Activated T-helper 1 cell treated with anti-CD3 and anti-CD28 coated beads, Interleukin-2, amount 50 U/mL, for 16 hours (primary cell): ENCODE measurements at places on chromosomes 4 and X.

GRCh38 chr4:30717208-30718020 lies 2.8 kb upstream of the PCDH7 start:
- no peak for DNase-seq

DNA sequence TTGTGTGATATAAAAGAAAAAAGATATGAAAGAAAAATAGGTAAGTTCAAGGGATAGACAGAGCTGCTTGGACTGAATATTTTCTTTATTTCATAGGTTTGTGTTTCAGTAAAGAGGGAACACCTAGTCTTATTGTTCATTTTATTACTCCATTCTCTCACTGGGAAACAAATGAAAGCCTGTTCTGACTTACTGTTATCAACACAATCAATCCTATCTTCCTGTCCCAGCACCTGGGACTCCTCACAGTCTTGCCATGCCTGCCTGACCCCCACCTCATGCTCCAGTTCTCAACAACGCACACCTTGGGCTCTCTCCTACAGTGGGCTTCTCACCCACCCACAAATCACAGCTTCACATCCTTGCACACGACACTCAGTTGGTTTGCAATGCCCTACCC lies 189.5 kb downstream of the PRDM5 start:
- no peak for DNase-seq

- no peak for DNase-seq
These were observed 511.9 kb downstream of the BCOR start for GRCh38 chrX:39585808-39586207.

DNA sequence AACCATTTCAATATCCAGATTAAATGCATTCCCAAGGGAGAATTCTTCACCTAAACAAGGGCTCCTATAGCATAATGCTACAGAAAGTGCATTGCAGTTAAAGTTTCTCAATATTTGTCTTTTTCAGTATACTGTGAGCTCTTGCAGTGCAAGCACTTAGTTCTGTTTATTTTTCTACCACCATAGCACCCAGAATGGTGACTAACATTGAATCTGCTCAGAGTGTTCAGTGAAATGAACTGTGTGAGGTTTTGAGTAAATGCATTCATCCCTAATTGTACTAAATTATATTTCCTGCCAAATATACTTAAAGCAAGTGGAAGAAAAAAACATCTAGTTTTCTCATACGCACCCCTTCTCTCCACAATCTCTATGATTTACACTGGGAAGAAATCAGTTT lies 383.9 kb downstream of the PCDH7 start:
- no peak for DNase-seq

- DNase-seq = no peak
These were observed 57.0 kb downstream of the HPGDS start for GRCh38 chr4:94285666-94286065.

DNA sequence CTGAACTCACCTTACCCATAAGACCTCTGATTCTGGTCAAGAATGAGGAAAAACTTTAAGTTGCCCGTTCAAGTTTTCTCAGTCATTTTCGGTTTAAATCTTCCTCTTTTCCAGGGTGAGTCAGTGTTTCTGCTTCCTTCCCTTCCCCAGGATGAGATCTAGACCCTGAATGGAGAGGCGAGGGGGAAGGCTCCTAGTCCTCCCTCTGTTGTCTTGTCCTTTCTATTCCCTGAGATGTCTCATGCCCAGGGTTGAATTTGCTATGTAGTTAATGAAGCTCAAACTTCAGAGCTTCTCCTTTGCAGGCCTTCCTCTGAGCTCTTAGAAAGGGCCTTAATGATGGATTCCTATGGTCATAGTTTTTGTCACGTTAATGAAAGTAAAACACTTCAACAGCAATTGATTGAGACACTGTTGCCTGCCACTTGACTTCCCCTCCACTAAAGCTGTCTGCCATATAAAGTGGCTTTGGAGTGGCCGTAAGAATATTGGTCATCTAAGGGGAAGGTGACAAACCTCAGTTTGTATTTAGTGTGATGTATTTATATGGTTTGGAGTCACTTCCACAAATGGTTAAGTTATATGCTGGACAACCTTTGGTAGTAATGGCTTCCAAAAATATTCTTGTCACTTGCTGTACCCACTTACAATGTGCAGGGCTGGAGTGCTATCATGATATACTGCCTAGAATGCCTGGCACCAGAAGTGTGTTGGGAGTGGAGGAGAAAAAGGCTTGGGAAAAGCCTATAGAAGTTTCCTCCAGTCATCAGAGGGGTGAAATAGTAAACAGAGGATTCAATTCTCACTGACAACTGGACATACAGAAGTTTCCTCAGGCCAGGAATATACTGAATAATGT lies 24.3 kb upstream of the GPRIN3 start:
- DNase-seq = no peak

GRCh38 chrX:2501559-2502102 lies 855 bp upstream of the DHRSX start:
- no peak for DNase-seq

DNA sequence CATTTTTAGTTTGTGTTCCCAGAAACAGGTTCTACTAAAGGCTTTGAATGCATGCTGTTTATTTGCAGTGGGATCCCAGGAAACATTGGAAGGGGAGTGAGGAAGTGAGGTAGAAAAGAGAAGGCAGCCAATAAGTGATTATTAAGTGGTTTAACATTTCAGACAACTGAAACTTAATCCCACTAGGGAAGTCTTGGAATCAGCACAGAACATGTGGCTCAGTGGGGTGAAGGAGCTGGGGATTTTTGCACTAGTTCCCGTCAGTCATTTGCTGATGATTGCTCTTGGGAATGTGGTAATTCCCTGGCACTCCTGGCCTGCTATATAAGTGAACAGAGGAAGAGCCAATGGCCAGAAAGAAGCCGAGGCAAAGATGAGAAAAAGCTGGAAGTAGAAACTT lies 1053.0 kb upstream of the IGFBP7 start:
- no peak for DNase-seq

- no peak for DNase-seq
These were observed 141.0 kb downstream of the TSPAN5 start for GRCh38 chr4:98517218-98518021.

- DNase-seq = no peak
These were observed 1.1 kb downstream of the MORF4L2 start for GRCh38 chrX:103685396-103685795.

DNA sequence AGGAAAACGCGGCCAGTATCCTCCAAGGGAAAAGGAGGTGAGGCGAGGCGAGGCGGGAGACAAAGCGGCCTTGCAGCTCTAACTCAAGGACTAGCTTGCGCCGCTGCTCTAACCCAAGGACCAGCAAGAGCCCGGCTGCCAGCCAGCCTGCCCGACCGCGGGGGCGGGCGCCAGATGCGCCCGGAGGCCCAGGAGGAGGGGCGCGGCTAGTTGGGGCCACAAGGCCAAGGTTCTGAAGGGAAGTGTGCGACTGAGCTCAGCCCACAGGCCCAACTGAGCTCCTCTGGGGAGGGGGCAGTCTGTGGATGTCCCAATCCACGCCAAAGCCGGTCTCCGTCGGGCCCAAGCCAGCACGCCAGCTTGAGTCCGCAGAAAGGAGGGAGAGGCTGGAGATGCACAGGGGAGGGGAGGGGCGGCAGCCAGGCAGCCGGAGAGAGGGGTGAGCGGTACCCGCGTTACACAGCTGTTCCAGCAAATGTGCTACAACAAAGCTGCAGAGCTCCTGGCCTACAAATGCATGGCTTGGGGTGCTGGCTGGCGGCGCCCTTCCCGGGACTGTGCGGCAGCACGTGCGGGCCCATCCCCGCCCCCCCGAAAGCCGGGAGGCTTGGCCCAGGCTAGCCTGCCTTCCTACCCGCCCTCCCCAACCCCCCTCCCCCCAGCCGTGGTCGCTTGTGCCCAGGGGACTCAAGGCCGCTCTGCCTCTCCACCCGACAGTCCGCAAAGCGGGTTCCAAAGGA lies 637 bp downstream of the AMER1 start:
- DNase-seq = no peak

- no peak for DNase-seq
These were observed 30.4 kb upstream of the UBE2NL start for GRCh38 chrX:143853488-143853887.

DNA sequence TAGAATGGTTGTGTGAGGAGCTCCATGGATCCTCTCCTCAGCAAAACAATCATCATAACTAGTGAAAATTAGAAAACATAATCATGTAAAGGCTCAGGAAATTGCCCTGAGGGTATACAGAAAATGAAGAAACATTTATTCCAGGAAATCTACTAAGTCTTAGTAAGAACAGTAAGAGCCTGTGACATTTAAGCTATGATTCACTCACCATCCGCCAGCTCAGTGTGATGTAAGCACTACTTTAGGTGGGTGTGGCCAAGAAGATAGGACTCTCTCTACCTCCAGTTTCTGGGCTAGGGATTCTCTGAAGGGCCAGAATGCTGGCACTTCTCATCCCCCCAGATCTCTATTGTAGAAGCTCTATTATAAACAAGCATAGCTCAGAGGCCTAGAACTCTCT lies 147.5 kb downstream of the DLG3 start:
- DNase-seq = no peak

DNA sequence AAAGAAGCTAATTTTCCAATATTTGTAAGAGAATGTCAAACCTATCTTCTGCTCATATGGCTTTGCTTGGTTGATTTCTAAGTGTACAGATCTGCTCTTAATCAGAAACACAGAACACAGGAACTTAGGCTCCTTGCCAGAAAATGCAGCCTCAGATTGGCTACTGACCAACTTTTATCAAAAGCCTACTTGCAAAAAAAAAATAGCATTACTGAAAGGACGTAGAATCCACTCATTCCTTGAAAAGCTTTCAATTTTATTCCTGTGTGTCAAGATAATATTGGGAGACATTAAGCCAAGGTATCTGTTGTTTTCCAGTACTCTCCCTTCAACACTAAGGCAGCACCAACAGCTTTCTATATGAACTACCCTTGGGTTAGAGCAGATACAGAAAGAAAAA lies 127.6 kb upstream of the INTU start:
- no peak for DNase-seq

DNA sequence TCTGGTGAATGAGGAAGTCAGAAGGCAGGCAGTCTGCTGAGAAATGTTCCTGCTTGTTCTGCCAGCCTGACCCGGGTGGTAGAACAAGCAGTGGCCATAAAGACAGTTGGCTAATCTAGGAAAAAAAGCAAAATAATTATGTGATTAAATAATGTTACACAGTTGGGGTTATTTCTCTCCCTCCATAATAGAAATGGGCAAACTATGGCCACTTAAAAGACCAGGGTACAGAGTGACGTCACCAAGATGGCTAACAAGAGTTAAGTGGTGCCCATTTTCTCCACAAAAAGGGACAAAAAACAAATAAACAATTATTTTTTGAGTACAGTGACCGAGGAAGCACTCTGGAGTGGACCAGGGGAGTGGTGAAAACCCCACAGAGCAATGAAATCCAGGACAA lies 16.1 kb upstream of the SPANXD start:
- DNase-seq = no peak

- no peak for DNase-seq
These were observed 498.0 kb upstream of the BOD1L1 start for GRCh38 chr4:14125375-14126129.

- no peak for DNase-seq
These were observed 1.6 kb upstream of the EFNB1 start for GRCh38 chrX:68827256-68827655.

- no peak for DNase-seq
These were observed 37.8 kb downstream of the LRP2BP start for GRCh38 chr4:185357733-185358440.
